Fibroblast of pulmonary artery (primary cell): ENCODE measurements at places on chromosomes 3 and 15.
A peak's percentile ranks its signal among the peaks of the same experiment; 100 is the strongest.

- DNase-seq: no peak
Measured at GRCh38 chr3:155647206-155647605, 97.7 kb downstream of the PLCH1 start.

DNA sequence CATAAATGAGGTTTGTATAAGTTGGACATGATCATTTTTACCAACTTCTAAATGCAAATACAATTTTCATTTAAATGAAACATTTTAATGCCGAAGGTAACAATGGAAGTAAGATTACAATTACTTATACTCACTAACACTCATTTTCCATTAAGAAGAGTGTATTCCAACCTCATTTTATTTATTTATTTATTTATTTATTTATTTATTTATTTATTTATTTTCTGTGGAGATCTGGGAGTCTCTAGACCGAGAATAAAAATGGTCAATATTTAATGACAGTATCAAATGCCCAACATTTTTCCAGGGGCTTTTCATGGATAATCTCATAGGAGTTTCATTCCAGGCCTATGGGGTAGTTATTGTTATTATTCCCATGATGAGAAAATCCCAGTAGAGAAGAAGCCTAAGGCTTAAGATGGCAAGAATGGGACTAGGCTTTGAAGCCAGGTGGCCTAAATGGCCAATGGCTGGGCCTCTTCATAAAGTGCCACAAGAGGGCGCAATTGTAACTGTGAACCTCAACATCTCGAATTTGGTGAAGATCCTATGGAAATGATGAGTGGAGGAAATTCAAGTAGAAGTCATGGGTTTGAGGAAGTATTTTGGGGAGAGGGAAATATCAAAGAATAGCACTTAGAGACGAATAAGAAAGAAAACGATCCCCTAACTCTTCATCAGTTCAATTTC is 21.3 kb downstream of the VGLL3 start:
- DNase-seq: peak; percentile 79

- DNase-seq: peak; percentile 61
Measured at GRCh38 chr3:181176601-181177000, 187.1 kb upstream of the DNAJC19 start.

DNA sequence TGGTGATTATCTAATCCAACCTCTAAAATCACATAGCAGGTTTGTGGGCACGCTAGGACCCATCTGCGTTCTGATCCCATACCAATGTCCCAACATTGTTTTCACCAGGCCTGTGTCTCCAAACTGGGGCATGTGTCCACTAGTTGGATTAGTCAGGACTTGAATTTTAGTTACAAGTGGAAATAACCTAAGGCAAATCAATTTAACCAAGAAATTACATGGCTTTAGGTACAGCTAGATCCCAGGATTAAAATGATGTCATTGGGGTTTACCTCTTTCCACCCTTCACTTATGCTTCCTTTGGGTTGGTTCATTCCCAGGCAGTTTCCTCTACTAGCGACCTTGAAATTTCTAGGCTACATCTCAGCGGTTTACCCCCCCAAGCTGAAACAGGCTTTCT is 47.2 kb upstream of the PXYLP1 start:
- no peak for DNase-seq

- DNase-seq: peak; percentile 95
Measured at GRCh38 chr3:157532529-157533297, 29.5 kb upstream of the VEPH1 start.

DNA sequence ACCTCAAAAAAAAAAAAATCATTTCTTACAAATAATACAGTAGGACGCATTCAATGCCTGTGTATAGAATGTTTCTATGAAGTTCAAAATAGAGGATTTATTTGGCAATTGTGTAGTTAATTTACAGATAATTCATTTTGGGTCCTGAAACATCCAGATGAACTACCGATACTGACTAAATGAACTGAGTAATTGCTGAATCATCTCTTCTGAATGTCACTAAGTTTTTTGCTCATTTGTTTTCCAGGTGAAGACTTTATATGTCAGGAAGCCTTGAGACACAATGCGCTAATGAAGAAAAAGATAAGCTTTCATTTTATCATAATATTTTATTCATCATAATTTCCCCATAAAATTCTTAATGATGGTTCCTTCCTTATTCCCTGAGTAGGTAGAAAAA is 39.7 kb downstream of the PCOLCE2 start:
- no peak for DNase-seq

- no peak for DNase-seq
Measured at GRCh38 chr3:135093121-135093520, 298.1 kb downstream of the EPHB1 start.
